Progenitor cell of endocrine pancreas (in vitro differentiated cells): ENCODE measurements at places on chromosomes 2 and 18. TPM values are rescaled to one million over a fixed set of nuclear protein-coding genes. Genes with fewer than 3 reads are reported as not detected.

GRCh38 chr2:149692961-149693396 lies 105.4 kb upstream of the MMADHC start:
- no peak for DNase-seq
- H3K27ac ChIP-seq, result no peak overlapping the region
- H3K27me3 ChIP-seq, result peaks cover 3% of the 10 kb centered on the region
- no peaks in the 10 kb centered on the region for H3K36me3 ChIP-seq

DNA sequence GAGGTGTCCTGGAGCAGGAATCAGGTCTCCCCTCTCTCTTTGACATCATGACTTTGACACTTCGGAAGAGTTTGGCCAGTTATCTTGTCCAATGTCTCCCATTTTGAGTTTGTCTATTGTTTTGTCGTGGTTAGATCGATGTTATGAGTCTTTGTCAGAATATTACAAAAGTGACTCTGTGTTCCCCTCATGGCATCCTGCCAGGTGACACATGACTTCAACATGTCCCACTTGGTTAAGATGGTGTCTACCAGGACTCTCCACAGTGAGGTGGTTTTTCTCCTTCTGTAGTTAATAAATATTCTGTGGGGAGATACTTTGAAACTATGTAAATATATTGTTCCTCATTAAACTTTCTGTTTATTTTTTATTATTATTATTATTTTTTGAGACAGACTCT lies 76.6 kb upstream of the BZW1 start:
- no peak overlapping the region for H3K4me3 ChIP-seq
- H3K27ac ChIP-seq, result no peak overlapping the region
- no peaks in the 10 kb centered on the region for H3K36me3 ChIP-seq
- DNase-seq, result no peak

- no peak for DNase-seq
- no peak overlapping the region for H3K4me3 ChIP-seq
- H3K36me3 ChIP-seq, result no peaks in the 10 kb centered on the region
- H3K4me1 ChIP-seq, result no peaks in the 10 kb centered on the region
- H3K27me3 ChIP-seq, result no peaks in the 10 kb centered on the region
Measured at GRCh38 chr2:117500721-117501120, 313.8 kb upstream of the DDX18 start.

Gene SP9
- total RNA-seq, result 0.11 TPM in 1 of 2 replicates, not detected in the other

DNA sequence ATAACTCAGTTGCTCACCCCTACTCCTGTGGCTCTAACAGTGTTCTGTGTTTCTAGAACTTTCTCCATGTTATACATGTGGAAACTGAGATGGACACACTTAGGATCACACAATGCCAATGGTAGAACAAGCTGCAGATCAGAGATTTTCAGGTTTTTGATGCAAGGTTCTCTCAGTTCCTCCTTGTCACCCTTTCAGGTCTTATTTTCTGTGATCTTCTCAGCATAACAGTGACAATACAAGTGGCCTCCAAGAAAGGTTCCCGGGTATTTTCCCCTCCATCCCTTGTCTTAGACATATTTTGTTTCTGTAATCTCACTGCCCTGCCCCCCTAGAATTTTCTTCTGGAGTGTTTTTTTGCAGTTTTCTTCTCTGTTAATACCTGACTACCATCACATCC lies 6.2 kb upstream of the MGAT5 start:
- no peak overlapping the region for H3K27ac ChIP-seq
- DNase-seq, result no peak
- no peaks in the 10 kb centered on the region for H3K27me3 ChIP-seq
- H3K4me3 ChIP-seq, result no peak overlapping the region
- H3K4me1 ChIP-seq, result peaks cover 15% of the 10 kb centered on the region
- H3K36me3 ChIP-seq, result peaks cover 2% of the 10 kb centered on the region

GRCh38 chr2:217206907-217207698 lies 347.2 kb upstream of the TNP1 start:
- H3K27me3 ChIP-seq, result no peaks in the 10 kb centered on the region
- peaks cover 12% of the 10 kb centered on the region for H3K4me1 ChIP-seq
- no peak overlapping the region for H3K4me3 ChIP-seq
- peaks cover 4% of the 10 kb centered on the region for H3K36me3 ChIP-seq

DNA sequence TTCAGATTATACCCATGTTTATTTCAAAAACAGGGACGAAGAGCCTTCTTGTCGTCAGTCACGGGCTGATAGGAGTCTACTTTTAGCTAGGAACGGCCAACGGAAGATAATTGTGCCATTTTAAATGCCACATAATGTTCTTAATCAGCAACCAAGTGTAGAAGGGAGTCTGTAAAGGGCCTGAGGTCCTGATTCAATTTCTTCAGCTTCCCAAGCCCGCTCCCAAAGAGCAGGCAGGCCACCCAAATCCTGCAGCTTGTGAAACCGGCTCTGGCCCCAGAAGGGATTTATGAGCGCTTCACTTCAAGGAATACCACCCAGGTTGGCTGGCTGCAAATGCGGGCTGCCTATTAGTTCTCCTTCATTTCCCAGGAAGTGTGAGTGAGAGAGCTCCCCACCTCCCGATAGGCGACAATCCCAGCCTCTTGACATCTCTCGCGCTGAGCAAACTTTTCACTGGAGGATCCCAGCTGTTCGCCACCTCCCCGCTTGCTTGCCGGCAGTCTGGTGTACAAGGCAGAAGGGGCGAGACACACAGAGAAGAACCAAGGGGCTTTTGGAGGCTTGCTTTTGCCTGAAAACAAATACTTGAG lies 272.9 kb downstream of the CDH20 start:
- H3K4me3 ChIP-seq, result peak overlapping the region; percentile 46
- H3K27ac ChIP-seq, result peak overlapping the region; percentile 70
- H3K36me3 ChIP-seq, result no peaks in the 10 kb centered on the region
- H3K4me1 ChIP-seq, result peaks cover 6% of the 10 kb centered on the region

- peaks cover 2% of the 10 kb centered on the region for H3K27me3 ChIP-seq
- no peak overlapping the region for H3K27ac ChIP-seq
- no peak for DNase-seq
- no peaks in the 10 kb centered on the region for H3K36me3 ChIP-seq
Measured at GRCh38 chr18:79486356-79487182, 90.8 kb downstream of the NFATC1 start.

Gene CRYGD
- not detected in 2 replicates for total RNA-seq

Gene MLPH
- total RNA-seq, result 1.2 and 1.6 TPM in 2 replicates

GRCh38 chr2:12856934-12857601 lies 140.3 kb downstream of the TRIB2 start:
- DNase-seq, result no peak
- no peaks in the 10 kb centered on the region for H3K4me1 ChIP-seq
- H3K36me3 ChIP-seq, result no peaks in the 10 kb centered on the region
- no peaks in the 10 kb centered on the region for H3K27me3 ChIP-seq

DNA sequence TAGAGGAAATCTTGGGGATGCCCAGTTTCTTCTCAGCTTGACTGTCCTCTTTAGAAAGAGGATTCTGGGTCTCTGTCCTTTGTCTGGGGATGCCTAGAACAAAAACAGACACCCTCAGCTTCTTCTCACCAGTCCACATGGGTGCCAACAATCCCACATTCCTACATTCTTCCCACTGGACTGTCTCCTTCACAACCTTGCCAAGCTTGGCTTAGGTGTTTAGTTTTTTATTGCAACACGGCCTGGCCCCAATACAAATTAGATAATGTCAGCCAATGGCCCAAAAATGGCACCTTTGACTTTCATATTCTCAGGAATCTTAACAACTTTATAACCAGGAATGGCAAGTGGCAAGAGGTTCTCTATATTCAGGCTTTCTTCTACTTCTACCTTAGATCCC lies 273.0 kb downstream of the RNF152 start:
- no peaks in the 10 kb centered on the region for H3K27me3 ChIP-seq
- peaks cover 5% of the 10 kb centered on the region for H3K36me3 ChIP-seq
- no peak overlapping the region for H3K4me3 ChIP-seq
- no peak for DNase-seq
- H3K27ac ChIP-seq, result no peak overlapping the region
